Calu3 (cell line): ENCODE measurements at places on chromosomes 5 and 9. TPM values are rescaled to one million over a fixed set of nuclear protein-coding genes. Genes with fewer than 3 reads are reported as not detected.
A peak's percentile ranks its signal among the peaks of the same experiment; 100 is the strongest.

GRCh38 chr9:13805546-13805945 is 508.4 kb downstream of the NFIB start:
- H3K4me3 ChIP-seq: no peak overlapping the region
- H3K36me3 ChIP-seq: no peaks in the 10 kb centered on the region
- no peak overlapping the region for H3K27ac ChIP-seq
- H3K27me3 ChIP-seq: peaks cover 13% of the 10 kb centered on the region
- no peaks in the 10 kb centered on the region for H3K4me1 ChIP-seq

- DNase-seq: peak; percentile 22
- H3K27ac ChIP-seq: peak overlapping the region; percentile 94
- H3K4me3 ChIP-seq: peak overlapping the region; percentile 84
- peaks cover 43% of the 10 kb centered on the region for H3K4me1 ChIP-seq
Observed at GRCh38 chr9:107491081-107492053, 1.8 kb upstream of the KLF4 start.

GRCh38 chr5:40904205-40904993 is 4.9 kb upstream of the C7 start:
- H3K4me3 ChIP-seq: no peak overlapping the region
- no peaks in the 10 kb centered on the region for H3K27me3 ChIP-seq
- H3K36me3 ChIP-seq: no peaks in the 10 kb centered on the region
- peaks cover 7% of the 10 kb centered on the region for H3K4me1 ChIP-seq

LIFR gene
- 7.6 and 7.9 TPM in 2 replicates for total RNA-seq
